Neural crest cell (in vitro differentiated cells): ENCODE measurements at places on chromosomes 4 and X.

DNA sequence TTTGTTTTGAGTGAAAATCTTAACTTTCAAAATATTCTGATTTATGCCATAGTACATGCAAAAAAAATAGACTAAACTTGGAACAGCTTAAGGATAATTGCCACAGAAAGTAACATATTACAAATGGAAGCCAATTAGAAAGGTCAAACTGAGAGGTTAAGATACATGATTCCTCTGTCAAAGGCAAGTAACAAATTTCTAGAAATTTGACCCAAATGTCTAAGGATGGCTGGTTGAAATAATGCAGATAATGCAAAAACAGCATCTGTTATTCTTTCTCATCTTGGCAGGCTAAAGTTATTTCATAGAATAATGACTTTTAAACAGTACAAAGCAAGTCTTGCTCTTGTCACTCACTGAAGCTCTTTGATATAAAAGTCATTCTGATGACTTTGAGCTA lies 10.5 kb downstream of the FGF5 start:
- H3K27ac ChIP-seq, result no peak overlapping the region
- H3K4me1 ChIP-seq, result no peaks in the 10 kb centered on the region
- H3K27me3 ChIP-seq, result peaks cover 57% of the 10 kb centered on the region
- no peak overlapping the region for H3K4me3 ChIP-seq
- no peaks in the 10 kb centered on the region for H3K36me3 ChIP-seq

- H3K4me3 ChIP-seq, result no peak overlapping the region
- H3K4me1 ChIP-seq, result peaks cover 7% of the 10 kb centered on the region
- H3K36me3 ChIP-seq, result no peaks in the 10 kb centered on the region
- DNase-seq, result no peak
- no peaks in the 10 kb centered on the region for H3K27me3 ChIP-seq
Observed at GRCh38 chr4:20591571-20591970, 108.7 kb upstream of the PACRGL start.

DNA sequence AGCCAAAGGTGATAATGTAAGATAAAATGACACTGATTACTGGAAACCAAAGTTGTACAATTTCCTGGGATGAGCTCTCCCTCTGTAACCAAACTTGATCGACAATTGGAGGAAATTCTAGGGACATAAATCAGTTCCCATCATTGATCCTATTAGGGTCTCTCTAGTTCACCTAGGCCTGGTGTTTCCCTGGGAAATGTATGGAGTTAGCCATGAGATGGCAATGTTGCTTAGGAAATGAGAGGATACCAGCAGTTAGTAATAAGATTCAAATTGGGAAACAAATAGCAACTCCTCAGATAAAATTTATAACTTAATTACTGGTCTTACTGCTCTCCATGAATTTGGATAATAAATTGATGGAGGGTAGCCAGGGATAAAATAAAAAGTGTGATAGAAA lies 52.2 kb downstream of the SPATA18 start:
- no peak overlapping the region for H3K4me3 ChIP-seq
- peaks cover 25% of the 10 kb centered on the region for H3K4me1 ChIP-seq
- H3K36me3 ChIP-seq, result no peaks in the 10 kb centered on the region
- H3K27ac ChIP-seq, result no peak overlapping the region
- no peaks in the 10 kb centered on the region for H3K27me3 ChIP-seq

- H3K27ac ChIP-seq, result no peak overlapping the region
- no peaks in the 10 kb centered on the region for H3K36me3 ChIP-seq
- H3K4me3 ChIP-seq, result no peak overlapping the region
- H3K27me3 ChIP-seq, result no peaks in the 10 kb centered on the region
Observed at GRCh38 chrX:27565992-27566391, 24.2 kb upstream of the DCAF8L2 start.

- peak overlapping the region; percentile 95 for H3K4me3 ChIP-seq
- peaks cover 25% of the 10 kb centered on the region for H3K36me3 ChIP-seq
- peak; percentile 25 for DNase-seq
- H3K27me3 ChIP-seq, result peaks cover 28% of the 10 kb centered on the region
- peaks cover 68% of the 10 kb centered on the region for H3K4me1 ChIP-seq
Observed at GRCh38 chrX:12975991-12976558, 1.2 kb downstream of the TMSB4X start.

- no peak overlapping the region for H3K27ac ChIP-seq
- DNase-seq, result no peak
- H3K36me3 ChIP-seq, result no peaks in the 10 kb centered on the region
- H3K4me1 ChIP-seq, result peaks cover 7% of the 10 kb centered on the region
- H3K27me3 ChIP-seq, result peaks cover 6% of the 10 kb centered on the region
- H3K4me3 ChIP-seq, result no peak overlapping the region
Observed at GRCh38 chr4:20844311-20844710, 144.1 kb downstream of the PACRGL start.

GRCh38 chr4:121554382-121554781 lies 142.4 kb downstream of the ANXA5 start:
- no peaks in the 10 kb centered on the region for H3K36me3 ChIP-seq
- H3K4me3 ChIP-seq, result no peak overlapping the region
- no peak for DNase-seq
- no peak overlapping the region for H3K27ac ChIP-seq

DNA sequence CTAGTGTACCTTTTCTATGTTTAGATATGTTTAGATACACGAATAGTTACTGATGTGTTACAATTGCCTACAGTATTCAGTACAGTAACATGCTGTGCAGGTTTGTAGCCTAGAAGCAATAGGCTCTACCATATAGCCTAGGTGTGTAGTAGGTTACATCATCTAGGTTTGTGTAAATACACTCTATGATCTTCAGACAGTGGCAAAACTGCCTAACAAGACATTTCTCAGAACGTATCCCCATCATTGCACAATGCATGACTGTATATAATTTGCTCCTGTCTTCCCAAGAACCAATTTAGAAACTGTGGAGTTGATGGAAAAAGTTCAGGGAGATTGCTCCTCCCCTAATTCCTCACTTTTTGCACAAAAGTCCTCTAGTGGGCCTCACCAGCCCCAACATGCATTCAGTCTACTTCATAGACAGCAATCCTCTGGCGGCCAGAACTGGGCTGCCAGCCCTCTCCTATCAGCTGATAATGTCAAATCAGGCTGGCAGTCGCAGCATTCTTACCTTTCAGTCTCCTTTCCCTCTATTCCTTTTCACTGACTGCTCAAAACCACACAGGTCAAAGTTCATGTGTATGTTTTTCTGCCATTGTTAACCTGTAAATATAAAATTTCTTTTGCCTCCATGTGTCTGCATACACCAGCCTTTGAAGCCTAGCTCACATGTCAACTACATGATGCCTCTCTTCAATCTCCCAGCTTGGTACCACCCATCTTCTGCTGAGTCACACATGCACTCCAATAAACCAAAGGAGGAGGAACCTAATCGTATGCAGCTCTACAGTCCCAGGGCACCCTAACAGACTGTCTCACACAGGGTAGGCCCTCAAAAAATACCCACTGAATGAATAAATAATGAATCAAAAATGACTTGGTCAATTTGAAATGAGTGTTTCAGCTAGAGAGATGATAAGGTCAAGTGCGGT lies 32.0 kb downstream of the BCLAF3 start:
- H3K4me1 ChIP-seq, result no peaks in the 10 kb centered on the region
- no peak overlapping the region for H3K27ac ChIP-seq
- H3K27me3 ChIP-seq, result no peaks in the 10 kb centered on the region
- DNase-seq, result no peak
- no peak overlapping the region for H3K4me3 ChIP-seq

DNA sequence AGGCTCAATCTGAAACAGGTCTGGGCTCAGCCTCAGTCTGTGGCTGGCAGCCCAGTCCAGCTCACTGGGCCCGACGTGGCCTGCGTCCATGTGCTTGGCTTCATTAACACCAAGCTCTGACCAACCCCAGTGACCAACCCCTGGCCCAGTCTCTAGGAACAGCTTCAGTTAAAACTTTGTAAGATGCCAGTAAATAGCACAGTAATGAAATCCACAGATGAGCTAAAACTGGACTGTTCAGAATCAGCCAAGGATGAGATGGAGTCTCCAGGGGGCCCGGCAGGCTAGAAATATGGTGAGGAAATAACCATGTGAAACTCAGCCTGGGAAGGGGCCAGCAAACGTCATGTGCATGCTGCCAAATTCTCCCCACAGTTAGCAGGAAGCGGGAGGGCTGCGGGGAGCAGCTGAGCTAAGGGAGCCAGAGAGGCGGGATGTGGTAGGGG lies 37.1 kb upstream of the XPNPEP2 start:
- H3K36me3 ChIP-seq, result no peaks in the 10 kb centered on the region
- no peak overlapping the region for H3K4me3 ChIP-seq
- no peaks in the 10 kb centered on the region for H3K4me1 ChIP-seq
- no peaks in the 10 kb centered on the region for H3K27me3 ChIP-seq
- no peak overlapping the region for H3K27ac ChIP-seq

- no peaks in the 10 kb centered on the region for H3K27me3 ChIP-seq
- H3K4me1 ChIP-seq, result no peaks in the 10 kb centered on the region
- no peak for DNase-seq
- no peak overlapping the region for H3K27ac ChIP-seq
- no peak overlapping the region for H3K4me3 ChIP-seq
Observed at GRCh38 chrX:150610043-150610442, 41.6 kb downstream of the MTM1 start.

- H3K4me3 ChIP-seq, result no peak overlapping the region
- peaks cover 6% of the 10 kb centered on the region for H3K27me3 ChIP-seq
- H3K4me1 ChIP-seq, result no peaks in the 10 kb centered on the region
- H3K27ac ChIP-seq, result no peak overlapping the region
Observed at GRCh38 chr4:42673082-42673425, 16.1 kb upstream of the ATP8A1 start.

DNA sequence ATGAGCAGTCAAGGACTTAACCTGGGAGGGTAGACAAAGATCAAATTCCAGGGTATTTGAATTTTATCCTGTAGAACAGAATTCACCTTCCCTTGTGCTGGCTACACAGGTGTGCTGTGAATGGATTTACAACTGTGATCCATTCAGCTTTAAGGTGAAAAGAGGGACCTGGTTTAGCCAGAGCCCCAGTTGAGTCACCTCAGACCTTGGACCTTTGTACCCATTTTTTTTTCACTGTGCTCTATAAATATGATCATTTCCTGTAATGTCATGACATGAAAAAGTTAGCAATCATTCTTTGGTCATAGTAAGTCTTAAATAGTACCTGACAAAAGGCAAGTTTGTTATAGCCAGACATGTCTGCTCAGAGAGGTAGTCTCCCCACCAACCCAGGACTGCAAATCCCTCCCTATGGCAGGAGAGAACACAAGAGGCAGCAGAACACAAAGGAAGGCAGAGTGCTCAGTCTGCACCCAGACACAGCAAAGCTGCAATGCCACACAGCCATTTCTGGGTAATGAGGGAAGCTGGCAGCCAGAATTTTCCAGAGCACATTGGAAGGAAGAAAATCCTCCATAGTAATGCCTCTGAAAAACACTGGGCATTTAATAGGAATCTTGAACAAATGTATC lies 77.9 kb downstream of the CXXC4 start:
- no peak for DNase-seq
- H3K27ac ChIP-seq, result no peak overlapping the region
- H3K27me3 ChIP-seq, result no peaks in the 10 kb centered on the region
- H3K36me3 ChIP-seq, result no peaks in the 10 kb centered on the region

- no peaks in the 10 kb centered on the region for H3K36me3 ChIP-seq
- H3K4me1 ChIP-seq, result peaks cover 3% of the 10 kb centered on the region
- H3K27ac ChIP-seq, result no peak overlapping the region
- no peak for DNase-seq
- H3K4me3 ChIP-seq, result no peak overlapping the region
- peaks cover 53% of the 10 kb centered on the region for H3K27me3 ChIP-seq
Observed at GRCh38 chr4:5999830-6000365, 18.3 kb downstream of the C4orf50 start.

DNA sequence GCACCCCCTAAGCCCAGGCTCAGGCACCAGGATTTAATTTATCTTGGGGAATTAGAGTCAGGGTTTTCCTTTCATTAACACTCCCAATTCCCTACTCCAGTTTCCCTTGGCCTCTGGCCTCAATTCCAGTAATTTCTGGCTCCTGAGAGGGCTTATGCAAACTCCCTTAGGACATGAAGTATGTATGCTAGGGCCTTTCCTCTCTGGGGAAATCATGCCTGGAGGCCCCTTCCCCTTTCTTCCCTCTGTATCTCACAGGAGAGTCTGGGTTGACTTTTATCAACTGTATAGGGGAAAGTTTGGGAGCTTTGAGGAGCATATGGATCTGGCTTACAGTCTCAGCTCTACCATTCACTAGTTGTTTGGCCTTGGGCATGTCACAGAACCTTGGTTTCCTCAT lies 169.5 kb downstream of the SHROOM4 start:
- H3K4me1 ChIP-seq, result peaks cover 20% of the 10 kb centered on the region
- no peak overlapping the region for H3K4me3 ChIP-seq

DNA sequence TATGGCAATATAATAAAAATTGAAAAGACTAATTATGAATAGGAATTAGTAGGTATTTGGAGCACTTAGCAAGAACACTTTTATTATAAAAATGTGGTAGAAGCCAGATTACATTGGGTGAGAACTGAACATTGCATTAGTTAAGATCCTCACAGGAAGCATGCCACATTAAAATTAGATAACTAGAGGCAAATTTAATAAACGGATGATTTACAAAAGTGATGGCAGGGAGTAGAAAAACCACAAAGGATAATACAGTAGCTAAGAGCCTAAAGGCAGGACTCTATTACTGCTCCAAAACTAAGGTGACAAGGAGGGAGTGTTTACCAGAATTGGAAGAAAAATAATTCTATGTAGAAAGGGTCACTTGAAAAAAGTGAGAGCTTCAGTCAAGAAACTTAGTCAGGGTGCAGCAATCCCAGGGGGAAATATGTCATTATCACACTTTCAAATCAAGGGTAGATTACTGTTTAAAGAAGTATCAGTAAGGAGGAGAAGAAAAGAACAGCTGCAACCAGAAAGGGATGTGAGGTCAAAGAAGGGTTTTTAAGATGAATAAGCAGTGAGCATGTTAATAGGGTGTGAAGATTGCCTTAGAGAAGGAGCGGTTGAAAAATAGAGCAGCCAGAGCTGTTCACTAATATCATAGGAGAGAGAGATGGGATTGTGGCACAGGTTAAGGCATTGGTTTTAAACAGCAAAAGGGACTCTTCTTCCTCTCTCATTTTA lies 84.6 kb downstream of the NDST4 start:
- no peak overlapping the region for H3K27ac ChIP-seq
- H3K27me3 ChIP-seq, result no peaks in the 10 kb centered on the region
- peaks cover 6% of the 10 kb centered on the region for H3K4me1 ChIP-seq
- DNase-seq, result no peak

- no peak for DNase-seq
- no peaks in the 10 kb centered on the region for H3K4me1 ChIP-seq
- no peak overlapping the region for H3K4me3 ChIP-seq
- H3K27me3 ChIP-seq, result peaks cover 17% of the 10 kb centered on the region
- no peaks in the 10 kb centered on the region for H3K36me3 ChIP-seq
- H3K27ac ChIP-seq, result no peak overlapping the region
Observed at GRCh38 chrX:136480383-136480782, 7.4 kb upstream of the BRS3 start.

- DNase-seq, result no peak
- no peak overlapping the region for H3K4me3 ChIP-seq
- H3K4me1 ChIP-seq, result peaks cover 8% of the 10 kb centered on the region
- peaks cover 25% of the 10 kb centered on the region for H3K36me3 ChIP-seq
- H3K27me3 ChIP-seq, result no peaks in the 10 kb centered on the region
- no peak overlapping the region for H3K27ac ChIP-seq
Observed at GRCh38 chr4:154009788-154010187, 220.9 kb upstream of the SFRP2 start.

GRCh38 chr4:111572470-111572869 lies 572.8 kb upstream of the FAM241A start:
- H3K4me3 ChIP-seq, result no peak overlapping the region
- H3K27ac ChIP-seq, result no peak overlapping the region
- no peak for DNase-seq
- H3K4me1 ChIP-seq, result no peaks in the 10 kb centered on the region
